ENCODE measurements at places on chromosomes 5 and 9.

GRCh38 chr5:25694801-25695200 is 1050.0 kb upstream of the CDH10 start:
- no peak for DNase-seq

DNA sequence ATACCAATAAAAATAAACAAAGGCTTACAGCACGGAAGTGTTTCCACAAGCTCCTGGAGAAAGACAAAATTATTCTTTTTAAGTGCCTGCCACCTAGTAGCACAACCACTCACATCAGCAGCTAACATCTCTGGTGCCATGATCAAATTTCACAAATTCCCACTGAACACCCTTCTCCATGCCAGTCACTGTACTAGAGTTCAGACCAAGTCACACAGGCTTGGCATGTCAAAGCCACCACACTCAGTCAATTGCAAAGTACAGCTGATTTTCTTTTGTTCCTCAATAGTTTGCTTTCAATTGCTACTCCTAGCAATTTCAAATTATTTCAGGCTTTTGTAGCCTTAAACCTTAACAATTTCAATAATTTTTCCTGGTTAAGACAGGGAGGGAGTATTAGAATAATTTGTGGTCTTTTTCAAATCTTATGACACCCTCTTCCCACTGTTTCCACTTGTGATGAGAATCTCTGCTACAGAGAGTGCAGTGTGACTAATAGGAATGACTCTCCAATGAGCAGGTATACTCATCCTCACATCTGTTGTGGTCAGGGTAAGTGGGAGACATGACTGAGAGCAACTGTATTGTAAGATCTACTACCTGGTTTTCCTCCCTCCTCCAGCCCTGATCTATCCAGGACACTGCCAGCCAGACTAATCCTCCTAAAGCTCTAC is 46.2 kb downstream of the RNF145 start:
- DNase-seq = no peak

GRCh38 chr5:142295084-142295758 is 29.6 kb downstream of the SPRY4 start:
- no peak for DNase-seq

DNA sequence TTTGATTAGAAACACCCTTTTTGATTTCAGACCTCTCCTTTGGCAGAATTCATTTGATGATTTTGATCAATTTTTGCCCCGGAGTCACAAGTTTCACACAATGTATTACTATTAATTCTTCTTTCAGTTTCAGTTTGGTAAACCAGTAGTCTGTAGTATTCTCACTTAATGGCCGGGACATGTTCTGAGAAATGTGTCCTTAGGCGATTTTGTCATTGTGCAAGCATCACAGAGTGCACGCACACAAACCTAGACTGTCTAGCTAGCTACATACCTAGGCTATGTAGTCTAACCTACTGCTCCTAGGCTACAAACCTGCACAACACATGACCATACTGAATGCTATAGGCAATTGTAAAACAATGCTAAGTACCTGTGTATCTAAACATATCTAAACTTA is 662.5 kb downstream of the IRX1 start:
- DNase-seq = no peak

DNA sequence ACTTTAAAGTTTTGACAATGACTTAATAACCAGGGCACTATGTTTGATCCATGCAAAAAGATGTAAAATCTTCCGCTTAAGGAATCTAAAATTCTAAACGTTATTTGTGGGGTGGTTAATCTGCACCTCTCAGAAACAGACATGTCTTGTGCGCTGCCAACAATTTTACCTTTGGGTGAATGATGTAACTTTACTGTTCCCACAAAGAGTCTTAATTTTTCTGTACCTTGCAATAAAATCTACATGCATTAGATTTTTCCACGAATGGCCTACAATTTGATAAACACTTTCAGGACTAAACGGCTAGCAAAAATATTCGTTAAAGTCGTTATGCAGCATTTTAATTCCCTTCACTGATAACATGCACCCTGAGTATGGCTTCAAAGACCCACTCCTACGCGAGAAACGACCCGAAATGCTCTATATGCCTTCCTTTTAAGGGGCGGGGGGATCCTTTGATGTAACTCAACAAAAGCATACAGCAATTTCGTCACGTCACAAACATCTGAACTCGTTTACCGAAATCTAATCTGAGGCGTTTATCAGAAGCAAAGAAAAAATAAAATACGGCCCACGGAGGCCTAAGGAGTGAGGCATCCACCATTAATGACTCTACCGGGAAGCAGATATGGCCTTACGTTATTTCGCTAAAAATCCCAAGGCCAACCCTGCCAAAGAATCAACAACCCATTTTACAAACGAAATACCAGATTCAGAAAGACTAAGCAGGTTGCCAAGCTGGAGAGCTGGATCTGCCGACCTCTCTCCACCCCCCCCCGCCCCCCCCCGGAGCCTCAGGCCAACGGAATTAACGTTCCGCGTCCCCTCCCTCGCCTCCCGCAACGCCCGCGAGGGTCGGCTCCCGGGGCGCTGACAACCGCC is 621 bp downstream of the AK6 start:
- peak; percentile 31 for DNase-seq

- DNase-seq = no peak
Measured at GRCh38 chr9:113978725-113979342, 99.3 kb downstream of the AMBP start.

DNA sequence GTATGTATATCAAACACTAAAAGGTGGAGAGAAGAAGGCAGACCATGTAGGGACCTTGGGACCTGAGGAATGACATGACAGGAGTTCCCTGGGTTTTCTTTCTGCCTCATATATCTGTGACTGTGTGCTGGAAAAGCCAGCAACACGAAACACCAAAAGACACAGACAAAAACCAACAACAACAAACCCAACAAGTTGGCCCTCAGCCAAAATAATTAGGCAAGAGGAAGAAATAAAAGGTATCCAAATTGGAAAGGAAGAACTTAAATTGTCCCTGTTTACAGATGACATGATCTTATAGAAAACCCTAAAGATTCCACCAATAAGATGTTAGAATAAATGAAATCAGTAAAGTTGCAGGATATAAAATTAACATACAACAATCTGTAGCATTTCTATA is 21.7 kb downstream of the ABO start:
- DNase-seq = no peak

- peak; percentile 94 for DNase-seq
Measured at GRCh38 chr5:8457187-8458037, 588.5 kb downstream of the MTRR start.

DNA sequence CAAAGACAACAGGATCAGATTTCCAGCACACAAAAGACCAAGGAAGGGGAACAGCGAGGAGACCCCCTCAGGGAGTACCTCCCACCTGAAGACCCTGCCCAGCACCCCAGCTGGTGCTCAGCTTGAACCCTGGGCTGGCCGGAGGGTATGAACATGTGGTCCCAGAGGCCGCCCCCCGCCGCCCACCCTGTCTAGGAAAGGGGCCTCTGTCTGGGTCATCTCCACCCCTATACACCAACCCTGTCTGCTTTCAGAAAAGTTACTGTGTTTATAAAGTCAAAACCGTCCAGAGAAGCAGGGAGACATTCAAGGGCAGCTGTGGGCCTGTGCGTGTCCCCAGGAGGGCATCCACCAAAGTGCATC is 72.2 kb downstream of the ADAMTS2 start:
- DNase-seq = no peak

GRCh38 chr5:5285906-5286305 is 136.6 kb upstream of the ICE1 start:
- no peak for DNase-seq

DNA sequence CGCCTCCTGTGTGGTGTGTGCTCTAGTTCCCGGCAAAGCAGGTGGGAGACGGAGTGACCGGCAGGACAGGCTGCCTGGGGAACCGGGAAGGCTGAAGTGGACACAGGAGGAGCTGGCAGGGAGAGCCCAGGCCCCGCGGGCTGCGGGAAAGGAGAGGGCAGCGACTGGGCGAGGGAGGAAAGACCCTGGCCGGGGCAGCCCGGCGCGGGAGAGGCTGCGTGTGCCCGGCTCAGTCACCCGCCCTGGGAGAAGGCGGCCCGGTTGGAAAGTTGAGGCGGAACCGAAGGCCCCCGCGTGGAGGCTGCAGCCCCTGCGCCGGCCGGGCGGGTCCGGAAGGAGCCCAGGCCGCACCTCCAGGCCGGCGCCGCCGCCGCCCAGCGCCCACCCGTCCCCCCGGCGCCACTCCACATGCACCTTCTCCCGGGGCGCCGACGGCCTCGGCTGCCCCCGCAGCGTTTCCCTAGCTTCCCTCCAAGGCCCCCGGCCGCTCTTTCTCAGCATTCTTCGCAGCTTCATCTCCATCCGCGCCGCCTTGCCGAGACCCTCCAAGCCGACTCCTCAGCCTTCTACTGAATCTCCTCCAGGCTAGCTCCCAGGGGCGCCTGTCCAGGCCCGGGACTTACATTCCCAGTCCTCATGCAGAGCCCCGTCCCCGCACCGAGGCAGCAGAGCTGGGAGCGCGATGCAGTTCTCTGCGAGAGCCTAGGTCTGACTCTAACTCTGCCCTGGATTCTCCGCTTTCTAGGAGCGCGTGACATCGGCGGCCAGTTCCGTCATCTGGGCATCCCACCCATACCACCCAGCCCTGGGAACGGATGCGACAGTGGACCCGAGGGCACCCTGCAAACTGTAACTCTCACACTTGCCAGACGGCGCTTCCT is 152.0 kb downstream of the ERCC6L2 start:
- DNase-seq = no peak

DNA sequence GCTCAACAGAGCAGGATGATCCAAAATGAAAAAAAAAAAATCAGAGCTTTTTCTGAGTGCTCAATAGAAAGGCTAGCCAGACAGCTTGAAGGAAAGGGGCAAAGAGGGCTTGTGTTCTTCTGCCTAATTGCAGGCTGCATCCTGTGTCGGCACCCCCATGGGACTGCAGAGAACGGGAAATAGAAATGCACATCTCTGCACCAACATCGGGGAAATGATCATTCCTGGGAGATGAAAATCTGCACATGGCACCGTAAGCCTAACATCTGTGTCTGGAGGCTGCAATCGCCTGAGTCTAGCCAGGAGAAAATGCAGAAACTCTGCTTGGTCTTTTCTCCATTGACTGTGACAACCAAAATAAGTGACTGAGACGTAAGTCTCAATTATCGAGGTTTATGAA is 243.9 kb downstream of the ICE1 start:
- no peak for DNase-seq

GRCh38 chr5:95863383-95863757 is 40.8 kb upstream of the GLRX start:
- DNase-seq = no peak

DNA sequence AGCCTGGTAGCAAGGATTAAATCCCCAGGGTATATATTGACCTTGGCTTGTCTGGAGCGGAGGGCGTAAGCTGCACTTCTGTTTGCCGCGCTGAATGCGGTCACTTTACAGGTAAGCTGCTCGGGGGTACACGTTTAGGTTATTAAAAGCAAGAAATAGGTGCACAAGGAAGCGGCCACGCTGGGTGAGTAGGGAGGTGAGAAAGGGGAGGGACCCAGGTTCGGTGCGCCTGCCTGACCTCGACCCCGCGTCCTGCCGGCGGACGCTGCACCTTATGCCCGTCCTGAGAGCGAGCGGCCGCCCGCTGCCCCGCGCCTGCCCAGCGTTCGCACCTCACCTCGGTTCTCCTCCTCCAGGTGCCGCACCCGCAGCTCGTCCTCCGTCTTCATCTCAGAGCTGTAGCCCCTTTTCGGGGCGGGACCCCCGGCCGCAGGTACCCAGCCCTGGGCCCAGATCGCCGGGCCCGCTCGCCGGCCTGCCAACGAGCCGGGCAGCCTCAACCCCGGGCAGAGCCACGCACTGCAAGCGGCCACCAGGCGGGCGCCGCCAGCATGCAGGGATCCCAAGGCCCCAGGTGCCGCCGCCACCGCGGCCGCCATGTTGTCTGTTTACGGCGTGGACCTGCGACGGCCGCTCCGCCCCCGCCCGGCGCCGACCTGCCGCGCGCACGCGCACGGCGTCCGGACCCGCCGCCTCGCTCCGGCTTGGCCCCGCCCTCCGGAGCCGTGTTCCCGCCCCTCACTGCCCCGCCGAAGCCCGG is at the start of gene AUH:
AUH (minus strand) TSS at position 628 of the 760 bp plus-strand sequence; CDS start at position 599, 29 bp downstream.
- peak; percentile 60 for DNase-seq

GRCh38 chr5:133867851-133868545 is 100.4 kb downstream of the C5orf15 start:
- DNase-seq = no peak

DNA sequence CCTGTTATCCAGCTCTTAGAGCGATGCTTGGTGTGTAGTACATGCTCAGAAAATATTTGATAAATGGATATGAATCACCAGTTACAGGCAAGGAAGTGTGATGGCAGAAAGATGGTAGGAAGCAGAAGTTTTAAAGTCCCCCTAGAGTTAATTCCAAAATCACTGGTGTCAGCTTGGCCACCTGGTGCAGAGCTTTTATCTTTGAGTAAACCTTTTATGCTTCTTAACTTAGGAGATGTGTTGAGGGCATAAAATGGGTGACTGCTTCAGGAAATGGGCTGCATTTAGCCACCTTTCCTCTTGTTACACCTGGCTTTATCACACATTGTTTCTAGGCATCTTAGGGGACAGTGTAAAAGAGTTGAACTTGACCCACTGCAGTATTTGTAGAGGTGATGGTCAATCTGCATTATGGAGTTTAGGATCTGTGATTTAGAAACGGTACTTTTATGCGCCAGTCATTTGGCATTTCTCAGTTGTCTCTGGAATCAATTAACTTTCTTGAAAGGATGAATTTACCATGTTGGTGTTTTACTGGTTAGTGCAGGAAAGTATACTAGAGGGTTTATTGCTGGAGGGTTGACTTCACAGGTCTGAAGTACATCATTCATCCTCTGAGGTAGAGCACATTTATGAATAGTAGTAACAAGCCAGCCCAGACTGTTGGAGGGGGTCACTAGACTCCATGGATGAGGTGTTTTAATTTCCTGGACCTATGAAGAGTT is 7.5 kb upstream of the FAM120AOS start:
- DNase-seq = no peak

DNA sequence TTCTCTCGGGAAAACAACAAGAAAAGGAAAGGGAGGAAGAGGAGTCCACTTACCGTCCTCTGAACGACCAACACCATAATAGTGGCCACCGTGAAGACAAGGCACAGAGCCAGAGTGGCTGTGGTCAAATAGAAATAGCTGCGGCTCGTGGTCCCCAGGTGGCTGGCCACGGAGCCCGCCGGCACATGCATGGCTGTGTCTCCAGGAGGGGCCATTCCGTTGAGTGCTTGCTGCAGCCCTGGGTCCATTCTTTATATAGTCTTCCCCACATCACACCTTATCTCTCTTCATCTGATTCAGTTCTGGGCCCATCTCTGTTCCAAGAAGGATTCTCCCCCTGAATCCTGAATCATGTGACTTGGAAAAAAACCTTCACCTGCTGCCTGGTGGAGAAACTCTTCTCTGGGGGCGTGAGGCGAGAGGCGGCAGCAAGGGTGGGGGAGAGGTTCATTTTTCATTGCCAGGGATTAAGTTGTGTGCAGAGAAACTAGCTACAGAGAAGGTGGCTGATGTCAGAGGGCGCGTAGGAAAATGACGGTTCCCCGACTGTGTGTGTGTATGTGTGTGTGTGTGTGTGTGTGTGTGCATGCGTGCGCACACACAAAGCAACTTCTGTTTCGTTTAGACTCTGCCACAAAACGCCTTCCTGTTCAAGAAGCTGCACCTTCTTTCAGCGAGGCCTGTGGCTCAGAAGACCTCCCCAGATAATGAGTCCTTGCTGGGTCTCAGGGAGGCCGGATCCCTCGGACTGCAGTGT is at the start of gene TNFSF8:
TNFSF8 (minus strand) TSS at position 536 of the 757 bp plus-strand sequence; CDS start at position 248, 288 bp downstream.
- no peak for DNase-seq
